ENCODE measurements at places on chromosomes 2 and 18.

DNA sequence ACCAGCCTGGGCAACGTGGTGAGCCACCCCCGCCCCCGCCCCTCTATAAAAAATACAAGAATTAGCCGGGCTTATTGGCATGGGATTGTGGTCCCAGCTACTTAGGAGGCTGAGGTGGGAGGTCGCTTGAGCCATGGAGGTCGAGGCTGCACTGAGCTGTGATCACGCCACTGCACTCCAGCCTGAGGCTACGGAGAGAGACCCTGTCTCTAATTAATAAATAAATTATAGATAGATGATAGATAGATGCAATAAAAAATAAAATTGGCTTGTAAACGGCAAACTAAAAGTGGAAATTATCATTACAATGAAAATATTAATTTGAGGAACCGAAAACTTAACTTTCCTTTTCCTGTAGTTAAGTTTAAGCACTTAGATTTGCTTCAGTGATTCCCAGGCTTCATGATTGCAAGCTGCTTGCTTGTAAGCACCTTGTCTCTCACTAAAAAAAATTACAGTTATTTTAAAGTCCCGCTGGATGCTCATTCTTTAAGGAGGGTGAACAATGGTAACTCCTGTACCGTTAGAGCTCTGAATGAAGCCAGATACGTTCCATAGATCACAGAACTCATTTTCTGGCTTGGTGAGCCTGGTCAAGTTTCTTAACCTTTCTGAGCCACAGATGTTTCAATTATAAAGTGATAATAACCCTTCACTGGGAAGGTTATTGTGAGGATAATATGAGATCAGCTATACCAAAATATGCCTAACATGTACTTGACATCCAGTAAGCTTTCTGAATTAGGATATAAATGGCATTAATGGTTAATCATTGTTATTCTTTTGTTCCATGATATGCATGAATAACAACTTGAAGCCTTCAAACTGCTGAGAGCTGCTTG is 9.3 kb upstream of the NARS1 start:
- DNase-seq: no peak

DNA sequence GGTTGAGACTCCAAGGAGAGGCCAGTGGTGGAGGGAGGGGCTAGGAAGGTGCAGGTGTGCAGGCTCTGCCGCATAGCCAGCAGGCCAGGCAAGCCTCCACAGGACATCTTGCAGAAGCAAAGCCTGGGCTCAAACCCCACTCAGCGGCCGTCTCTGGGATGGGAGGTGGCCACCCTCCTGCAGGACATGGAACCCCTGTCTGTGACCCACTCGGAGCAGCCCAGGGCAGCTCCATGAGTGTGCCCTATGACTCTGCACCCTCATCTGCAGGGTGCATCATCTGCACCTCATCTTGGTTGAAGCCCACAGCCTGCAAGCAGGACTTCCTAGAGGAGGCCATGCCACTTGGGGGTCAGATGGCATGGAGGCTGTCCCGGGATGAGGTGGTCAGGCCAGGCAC is 46.3 kb downstream of the GPC1 start:
- DNase-seq: no peak

- DNase-seq: no peak
These were observed 298.2 kb downstream of the SP3 start for GRCh38 chr2:173667014-173667413.

- DNase-seq: no peak
These were observed 12.2 kb upstream of the DNPEP start for GRCh38 chr2:219399716-219400478.

GRCh38 chr2:212649646-212650045 is 111.0 kb upstream of the ERBB4 start:
- no peak for DNase-seq
